ENCODE measurements at places on chromosomes 2 and 18.

DNA sequence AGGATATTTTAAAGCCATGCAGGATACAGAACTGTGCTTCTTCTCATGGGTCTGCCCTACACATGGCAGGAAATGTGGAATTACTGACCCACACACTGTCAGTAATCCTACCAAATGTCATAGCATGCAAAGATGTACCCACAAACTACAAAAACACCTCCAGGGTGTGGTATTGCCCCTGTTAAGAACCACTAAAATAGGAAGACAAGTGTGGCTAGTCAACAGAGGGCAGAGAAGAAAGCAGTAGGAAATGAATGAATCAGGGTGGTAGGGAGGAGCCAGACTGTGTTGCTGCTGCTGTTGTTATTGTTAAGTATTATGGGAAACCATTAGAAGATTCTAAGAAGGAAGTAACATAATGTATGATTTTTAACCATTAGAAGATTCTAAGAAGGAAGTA lies 556.7 kb upstream of the ACVR2A start:
- no peak for DNase-seq

GRCh38 chr2:72942293-72942692 lies 25.0 kb downstream of the EMX1 start:
- no peak for DNase-seq

GRCh38 chr2:19099181-19099580 lies 259.2 kb downstream of the OSR1 start:
- no peak for DNase-seq

DNA sequence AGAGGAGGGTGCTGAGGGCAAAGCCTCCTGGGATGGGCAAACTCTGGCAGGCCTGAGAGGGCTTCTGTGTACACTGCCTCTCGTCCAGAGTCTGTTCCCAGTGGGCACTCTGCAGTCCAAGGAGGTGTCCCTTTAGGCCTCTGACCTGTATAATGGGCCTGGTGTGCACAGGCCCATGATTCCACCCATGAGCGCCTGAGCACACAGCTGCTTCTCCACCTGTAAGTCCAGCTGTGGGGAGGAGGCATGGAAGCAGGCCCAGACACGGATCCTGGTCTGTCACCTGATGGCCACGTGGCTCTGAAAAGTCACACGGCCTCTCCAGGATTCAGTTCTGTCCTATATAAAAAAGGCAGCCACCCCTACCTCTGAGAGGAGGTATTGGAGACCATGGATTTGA lies 57.0 kb downstream of the PARD6G start:
- DNase-seq, result no peak

DNA sequence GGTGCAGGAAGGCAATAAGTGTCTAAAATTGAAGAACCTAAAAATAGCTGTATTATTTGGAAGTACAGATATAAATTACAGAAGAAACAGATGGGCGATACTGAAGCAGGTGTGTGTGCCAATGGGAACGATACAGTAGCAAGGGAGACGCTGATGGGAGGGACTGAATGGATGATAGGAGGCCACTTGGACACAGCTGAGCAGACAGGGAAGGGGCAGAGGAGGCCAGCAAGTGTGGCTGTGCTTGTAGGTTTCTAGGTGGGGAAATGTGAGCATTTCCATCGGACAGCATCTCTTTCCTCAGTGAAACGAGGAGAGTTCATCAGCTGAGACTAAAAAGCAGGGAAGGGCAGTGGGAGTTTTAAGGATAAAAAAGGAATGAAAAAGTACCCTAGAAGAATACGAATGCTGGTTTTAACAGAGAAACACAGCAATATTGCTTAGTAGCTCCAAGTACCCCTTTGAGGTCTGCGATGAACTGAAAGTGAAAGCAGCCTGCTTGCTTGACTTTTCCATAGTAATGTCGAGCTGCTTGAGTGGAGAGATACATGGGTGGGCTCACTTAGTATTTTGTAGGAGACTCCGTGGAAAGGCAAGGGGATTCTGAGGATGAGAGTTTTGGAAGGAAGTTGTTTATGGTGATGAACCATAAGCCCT lies 91.7 kb upstream of the EPC2 start:
- DNase-seq, result no peak

- no peak for DNase-seq
Observed at GRCh38 chr2:201150454-201151020, 32.4 kb upstream of the CASP10 start.

DNA sequence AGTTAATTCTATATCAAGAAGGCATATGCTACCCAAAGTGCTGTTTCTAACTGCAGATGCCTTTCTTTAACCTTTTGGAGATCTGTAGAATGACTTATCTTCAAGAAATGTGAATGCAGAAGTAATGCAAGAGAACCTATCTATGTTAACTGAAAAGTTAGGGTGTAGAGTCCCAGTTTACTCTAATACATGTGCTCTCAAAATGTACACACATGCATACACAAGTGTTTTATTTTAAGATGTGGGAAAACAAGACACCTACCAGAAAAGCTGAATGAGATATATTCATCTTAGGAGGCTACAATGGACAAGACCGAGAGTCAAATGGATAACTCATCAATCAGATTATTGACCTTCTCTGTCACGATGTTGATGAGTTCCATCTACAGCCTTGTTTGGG lies 80.9 kb downstream of the CDCA7 start:
- no peak for DNase-seq

DNA sequence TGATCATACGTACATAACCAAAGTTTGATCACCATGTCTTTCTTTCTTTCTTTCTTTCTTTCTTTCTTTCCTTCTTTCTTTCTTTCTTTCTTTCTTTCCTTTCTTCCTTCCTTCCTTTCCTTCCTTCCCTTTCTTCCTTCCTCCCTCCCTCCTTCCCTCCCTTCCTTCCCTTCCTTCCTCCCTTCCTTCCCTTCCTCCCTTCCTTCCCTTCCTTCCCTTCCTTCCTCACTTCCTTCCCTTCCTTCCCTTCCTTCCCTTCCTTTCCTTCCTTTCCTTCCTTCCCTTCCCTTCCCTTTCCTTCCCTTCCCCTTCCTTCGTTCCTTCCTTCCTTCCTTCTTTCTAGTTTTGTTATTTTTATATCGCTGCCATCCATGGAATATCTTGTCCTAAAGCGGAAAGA lies 406.7 kb upstream of the DDX18 start:
- DNase-seq, result no peak

DNA sequence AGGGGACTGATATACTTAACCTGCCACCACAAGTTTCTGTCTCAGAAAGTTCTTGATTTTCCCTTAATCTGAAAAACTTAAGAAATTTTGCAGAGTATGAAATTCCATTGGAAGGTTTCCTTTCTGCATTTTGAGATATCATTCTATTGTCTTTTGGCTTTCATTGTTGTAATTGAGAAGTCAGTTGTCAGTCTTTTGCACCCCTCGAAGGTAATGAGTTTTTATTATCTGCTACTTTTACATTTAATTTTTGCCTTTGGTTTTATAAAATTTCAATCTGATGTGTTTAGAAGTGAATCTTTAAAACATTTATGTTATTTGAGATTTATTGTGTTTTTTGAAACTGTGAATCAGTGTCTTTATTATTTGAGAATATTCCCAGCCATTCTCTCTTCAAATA lies 4.8 kb upstream of the IL36A start:
- DNase-seq, result no peak

GRCh38 chr2:67515056-67515455 lies 117.9 kb downstream of the ETAA1 start:
- no peak for DNase-seq

- DNase-seq, result no peak
Observed at GRCh38 chr2:65215946-65216345, 11.7 kb upstream of the ACTR2 start.

GRCh38 chr2:176648700-176649297 lies 379.6 kb downstream of the MTX2 start:
- DNase-seq, result no peak

Data from urothelium cell line (cell line).